ENCODE measurements at places on chromosomes 6 and 20. TPM values are rescaled to one million over a fixed set of nuclear protein-coding genes. Genes with fewer than 3 reads are reported as not detected.

DNA sequence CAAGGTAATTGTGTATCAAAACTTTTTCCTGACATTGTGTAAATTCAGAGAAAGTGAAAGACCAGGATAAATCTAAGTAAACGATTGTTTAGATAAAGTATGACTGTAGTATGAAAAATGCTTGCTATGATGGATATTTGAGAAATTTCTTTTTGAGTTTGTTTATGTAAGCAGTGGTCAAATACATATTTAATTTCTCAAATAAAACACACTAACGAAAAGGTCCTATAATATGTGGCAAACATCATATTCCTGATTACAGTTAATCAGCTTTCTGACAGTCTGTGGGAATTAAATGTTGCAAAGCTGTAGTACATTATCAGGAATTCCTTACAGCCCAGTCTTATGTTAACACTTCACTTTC is 636.9 kb downstream of the MMUT start:
- H3K4me3 ChIP-seq: no peak overlapping the region
- H3K27ac ChIP-seq: no peak overlapping the region
- no peaks in the 10 kb centered on the region for H3K4me1 ChIP-seq
- H3K36me3 ChIP-seq: no peaks in the 10 kb centered on the region
- H3K27me3 ChIP-seq: no peaks in the 10 kb centered on the region

GRCh38 chr6:157596886-157597285 is 215.9 kb downstream of the ZDHHC14 start:
- peaks cover 18% of the 10 kb centered on the region for H3K4me1 ChIP-seq
- H3K27me3 ChIP-seq: no peaks in the 10 kb centered on the region
- H3K36me3 ChIP-seq: peaks cover 10% of the 10 kb centered on the region
- H3K4me3 ChIP-seq: no peak overlapping the region
- DNase-seq: no peak

GRCh38 chr6:36514554-36515456 is 32.5 kb downstream of the STK38 start:
- H3K27me3 ChIP-seq: no peaks in the 10 kb centered on the region
- H3K36me3 ChIP-seq: peaks cover 81% of the 10 kb centered on the region
- no peaks in the 10 kb centered on the region for H3K4me1 ChIP-seq

DNA sequence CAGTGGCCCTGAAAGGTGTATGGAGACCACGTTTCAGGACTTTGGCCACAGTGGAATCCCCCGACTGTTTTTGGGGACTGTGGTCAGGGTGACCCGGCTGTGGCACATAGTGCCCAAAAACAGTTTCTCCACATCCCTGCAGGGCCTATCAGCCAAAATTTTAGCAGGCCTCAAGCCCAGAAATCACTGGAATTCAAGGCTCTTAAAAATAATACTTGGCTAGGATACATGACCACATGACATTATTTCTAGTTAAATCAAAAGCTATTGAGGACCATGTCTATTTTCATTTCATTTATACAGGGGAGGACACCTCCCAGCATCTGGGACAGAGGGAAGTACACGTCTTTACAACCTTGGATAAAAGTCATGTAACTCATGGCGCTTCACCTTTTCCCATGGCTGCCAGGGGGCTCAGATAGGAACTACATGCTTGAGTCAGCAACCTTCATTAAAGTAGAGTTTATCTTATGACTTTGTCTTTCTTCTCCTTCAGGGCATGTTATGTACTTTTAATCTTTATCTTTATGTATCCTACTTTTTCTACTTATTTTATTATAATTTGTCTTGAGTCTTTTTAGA is 70.8 kb upstream of the CD93 start:
- no peaks in the 10 kb centered on the region for H3K36me3 ChIP-seq
- peak; percentile 1 for DNase-seq
- peak overlapping the region; percentile 13 for H3K27ac ChIP-seq

DNA sequence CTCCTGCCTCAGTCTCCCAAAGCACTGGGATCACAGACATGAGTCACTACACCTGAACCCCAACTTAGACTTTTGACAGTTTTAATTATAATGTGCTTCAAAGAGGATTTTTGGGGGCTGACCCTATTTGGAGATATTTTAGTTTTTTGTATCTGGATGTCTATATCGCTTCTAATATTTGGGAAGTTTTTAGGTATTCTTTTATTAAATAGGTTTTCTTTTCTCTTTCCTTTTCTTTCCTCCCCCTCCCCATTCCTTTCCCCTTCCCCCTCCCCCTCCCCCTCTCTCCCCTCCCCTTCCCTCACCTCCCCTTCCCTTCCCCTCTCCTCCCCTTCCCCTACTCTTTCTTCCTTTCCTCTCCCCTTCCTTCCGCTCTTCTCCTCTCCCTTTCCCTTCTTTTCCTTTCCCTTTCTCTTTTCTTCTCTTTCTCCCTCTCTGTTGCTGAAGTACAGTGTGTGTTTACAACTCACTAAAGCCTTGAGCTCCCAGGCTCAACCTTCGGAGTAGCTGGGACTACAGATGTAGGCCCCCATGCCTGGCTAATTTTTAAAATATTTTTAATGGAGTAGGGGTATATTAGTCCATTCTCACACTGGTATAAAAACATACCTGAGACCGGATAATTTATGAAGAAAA is 24.4 kb upstream of the NKX2-4 start:
- H3K4me1 ChIP-seq: no peaks in the 10 kb centered on the region
- DNase-seq: no peak
- no peaks in the 10 kb centered on the region for H3K36me3 ChIP-seq
- no peak overlapping the region for H3K4me3 ChIP-seq
- no peak overlapping the region for H3K27ac ChIP-seq
- H3K27me3 ChIP-seq: no peaks in the 10 kb centered on the region

- DNase-seq: no peak
- H3K27me3 ChIP-seq: no peaks in the 10 kb centered on the region
- H3K27ac ChIP-seq: no peak overlapping the region
- H3K36me3 ChIP-seq: no peaks in the 10 kb centered on the region
- H3K4me3 ChIP-seq: no peak overlapping the region
Measured at GRCh38 chr6:149076355-149076734, 241.2 kb upstream of the TAB2 start.

GRCh38 chr6:89921197-89921596 is 26.9 kb downstream of the GJA10 start:
- no peak overlapping the region for H3K27ac ChIP-seq
- no peak overlapping the region for H3K4me3 ChIP-seq
- H3K4me1 ChIP-seq: no peaks in the 10 kb centered on the region
- H3K36me3 ChIP-seq: no peaks in the 10 kb centered on the region
- DNase-seq: no peak

DNA sequence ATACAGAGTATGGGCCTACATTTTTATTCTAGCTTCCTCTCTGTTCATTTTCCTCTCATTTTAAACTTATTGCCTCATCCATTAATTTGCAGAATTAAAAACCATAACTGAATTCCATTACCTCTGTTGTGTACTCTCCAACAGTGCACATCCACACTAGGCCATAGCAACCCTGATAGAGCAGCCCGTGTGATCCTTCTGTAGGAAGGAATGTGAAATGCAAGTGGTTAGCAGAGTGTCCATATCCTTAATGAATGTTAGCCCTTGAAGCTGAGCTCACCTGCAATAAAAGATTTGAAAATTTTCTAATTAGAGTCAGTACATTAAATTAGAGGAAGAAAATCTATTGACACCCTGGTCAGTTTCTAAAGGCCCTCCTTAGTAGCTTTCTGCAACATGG is 6.5 kb upstream of the GRIK2 start:
- no peaks in the 10 kb centered on the region for H3K36me3 ChIP-seq
- no peak overlapping the region for H3K4me3 ChIP-seq
- H3K27me3 ChIP-seq: peaks cover 8% of the 10 kb centered on the region
- H3K27ac ChIP-seq: no peak overlapping the region
- no peak for DNase-seq

- H3K27ac ChIP-seq: no peak overlapping the region
- H3K36me3 ChIP-seq: no peaks in the 10 kb centered on the region
- no peak overlapping the region for H3K4me3 ChIP-seq
- H3K4me1 ChIP-seq: peaks cover 11% of the 10 kb centered on the region
- H3K27me3 ChIP-seq: no peaks in the 10 kb centered on the region
Measured at GRCh38 chr20:62501801-62502495, 26.2 kb upstream of the GATA5 start.

GRCh38 chr6:158801655-158802294 is 17.4 kb downstream of the EZR start:
- no peak overlapping the region for H3K4me3 ChIP-seq
- H3K27me3 ChIP-seq: no peaks in the 10 kb centered on the region
- DNase-seq: peak; percentile 25
- H3K4me1 ChIP-seq: peaks cover 70% of the 10 kb centered on the region

- H3K27me3 ChIP-seq: peaks cover 7% of the 10 kb centered on the region
- H3K4me3 ChIP-seq: no peak overlapping the region
- no peaks in the 10 kb centered on the region for H3K36me3 ChIP-seq
- DNase-seq: no peak
- no peaks in the 10 kb centered on the region for H3K4me1 ChIP-seq
- H3K27ac ChIP-seq: no peak overlapping the region
Measured at GRCh38 chr20:29299811-29300578, 1957.5 kb upstream of the DEFB115 start.

GRCh38 chr20:45347297-45347935 is 808 bp downstream of the SDC4 start:
- no peaks in the 10 kb centered on the region for H3K27me3 ChIP-seq
- peaks cover 46% of the 10 kb centered on the region for H3K4me1 ChIP-seq
- DNase-seq: no peak
- no peaks in the 10 kb centered on the region for H3K36me3 ChIP-seq

GRCh38 chr20:15866916-15867730 is 706.1 kb downstream of the KIF16B start:
- H3K36me3 ChIP-seq: no peaks in the 10 kb centered on the region
- H3K4me3 ChIP-seq: no peak overlapping the region
- peaks cover 2% of the 10 kb centered on the region for H3K4me1 ChIP-seq
- no peak for DNase-seq
- H3K27me3 ChIP-seq: no peaks in the 10 kb centered on the region

- H3K4me3 ChIP-seq: no peak overlapping the region
- H3K4me1 ChIP-seq: no peaks in the 10 kb centered on the region
- H3K27ac ChIP-seq: no peak overlapping the region
- no peak for DNase-seq
Measured at GRCh38 chr20:4873396-4873795, 127.9 kb downstream of the SLC23A2 start.

DNA sequence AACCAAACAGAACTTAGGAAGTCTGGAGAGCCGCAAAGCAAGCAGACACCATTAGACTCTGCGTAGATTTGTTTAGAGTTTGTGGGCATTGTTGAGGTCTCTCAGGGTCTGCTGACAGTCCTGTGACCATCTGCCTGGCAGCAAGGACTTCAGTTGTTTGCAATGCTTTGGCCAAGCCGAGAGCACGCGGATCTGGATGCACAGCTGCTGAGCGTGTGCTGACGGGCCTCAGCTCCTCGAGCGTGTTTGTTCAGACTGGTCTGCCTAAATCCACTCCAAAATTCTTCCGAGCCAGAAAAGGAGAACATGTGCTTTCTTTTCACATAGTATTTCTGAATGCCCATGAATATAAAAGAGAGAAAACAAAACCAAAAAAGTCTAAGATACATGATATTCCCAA is 159.0 kb downstream of the ZNF217 start:
- no peak for DNase-seq
- H3K4me1 ChIP-seq: no peaks in the 10 kb centered on the region
- H3K27me3 ChIP-seq: no peaks in the 10 kb centered on the region

- no peaks in the 10 kb centered on the region for H3K4me1 ChIP-seq
- H3K4me3 ChIP-seq: no peak overlapping the region
- no peaks in the 10 kb centered on the region for H3K36me3 ChIP-seq
- H3K27ac ChIP-seq: peak overlapping the region; percentile 56
Measured at GRCh38 chr20:23228912-23229311, 121.7 kb upstream of the NXT1 start.

DNA sequence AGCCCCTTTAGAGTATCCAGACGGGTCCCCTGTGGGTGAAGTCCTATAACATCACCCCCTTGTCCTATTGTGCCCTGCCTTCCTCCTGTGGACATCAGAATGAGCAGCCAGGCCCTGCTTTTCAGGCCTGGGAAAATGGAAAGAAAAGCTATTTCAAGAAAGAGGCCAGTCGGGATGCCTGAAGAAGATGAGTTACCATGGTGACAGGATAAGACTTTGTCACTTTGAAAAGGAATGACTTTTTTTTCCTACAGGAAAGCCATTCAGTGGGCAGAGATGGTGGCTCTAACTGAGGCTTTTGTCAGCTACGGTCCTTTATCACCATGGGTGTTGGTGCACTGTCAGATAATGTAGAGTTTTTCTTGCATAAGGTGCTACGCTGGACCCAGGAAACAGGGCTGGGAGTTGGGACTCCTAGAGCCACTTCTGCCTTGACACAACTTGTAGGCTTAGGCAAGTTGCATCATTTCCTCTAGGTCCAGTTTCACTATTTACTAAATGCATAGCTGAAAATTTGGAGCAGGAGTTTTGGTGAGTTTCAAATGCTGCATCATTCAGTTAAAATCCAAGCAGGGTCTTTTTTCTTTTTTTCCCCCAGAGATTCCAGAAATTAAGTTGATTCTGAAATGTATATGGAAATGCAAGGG is 293.6 kb upstream of the PRND start:
- no peaks in the 10 kb centered on the region for H3K27me3 ChIP-seq
- H3K4me3 ChIP-seq: no peak overlapping the region
- H3K4me1 ChIP-seq: no peaks in the 10 kb centered on the region

- no peaks in the 10 kb centered on the region for H3K27me3 ChIP-seq
- no peak for DNase-seq
- no peaks in the 10 kb centered on the region for H3K36me3 ChIP-seq
Measured at GRCh38 chr20:37291724-37292126, 2.3 kb downstream of the MANBAL start.

DNA sequence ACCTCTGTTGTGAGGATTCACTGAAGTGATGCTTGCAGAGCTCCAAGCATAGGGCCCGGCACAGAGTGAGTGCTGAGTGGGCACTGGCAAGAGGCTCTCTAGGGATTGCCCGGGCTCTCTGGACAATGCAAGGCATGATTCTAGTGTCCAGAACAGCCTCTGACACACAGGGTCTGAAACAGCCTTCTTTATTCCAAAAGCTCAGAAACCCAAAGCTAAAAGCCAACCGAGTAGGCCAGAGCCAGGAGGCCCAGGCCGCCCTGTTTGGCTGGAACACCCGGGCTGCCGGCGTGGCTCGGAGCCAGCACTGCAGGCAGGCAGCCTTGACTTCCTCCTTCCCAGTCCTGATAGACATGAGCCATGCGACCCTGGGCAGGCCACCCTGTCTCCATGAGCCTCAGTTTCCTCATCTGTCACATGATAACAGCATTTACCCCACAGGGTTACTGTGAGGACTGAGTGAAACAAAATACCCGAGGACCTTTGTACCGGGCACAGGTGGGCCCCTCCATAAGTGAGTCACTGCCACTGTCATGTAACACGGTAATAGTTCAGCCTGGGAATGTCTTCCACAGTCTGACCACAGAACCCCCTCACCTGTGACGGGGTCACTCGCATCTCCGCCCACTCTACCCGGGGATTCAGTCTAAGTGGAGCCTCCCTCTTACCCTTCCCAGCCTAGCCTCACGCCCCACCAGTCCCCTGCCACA is 51.5 kb downstream of the PTPRT start:
- no peak for DNase-seq
- H3K27me3 ChIP-seq: no peaks in the 10 kb centered on the region
- H3K36me3 ChIP-seq: no peaks in the 10 kb centered on the region
- no peaks in the 10 kb centered on the region for H3K4me1 ChIP-seq

Gene FAM50B
- total RNA-seq: 5.1 TPM

Gene ANKEF1
- 1.3 TPM for total RNA-seq

Gene SLC22A16
- total RNA-seq: not detected

Gene HSF2
- total RNA-seq: 45.1 TPM

Gene ENPP3
- total RNA-seq: 13.0 TPM

Gene FAM229B
- 8.1 TPM for total RNA-seq

Gene PRSS16
- total RNA-seq: 2.2 TPM

Gene CST5
- total RNA-seq: not detected

Gene DUSP15
- total RNA-seq: not detected

Gene CALHM5
- total RNA-seq: under 0.01 TPM

Gene RBM38
- total RNA-seq: 32.6 TPM

Gene ETV7
- total RNA-seq: not detected

Gene PDE7B
- 73.2 TPM for total RNA-seq

Gene CLVS2
- total RNA-seq: 59.8 TPM

Gene PKIB
- total RNA-seq: 61.1 TPM

Gene RUNX2
- 5.1 TPM for total RNA-seq

Gene GSTA4
- 5.2 TPM for total RNA-seq
